NCI-H1436 treated with DMSO at 0.1 percent for 48 hours (cell line): ENCODE measurements at places on chromosomes 11 and 22.

GRCh38 chr22:43826142-43827002 is 14.3 kb upstream of the EFCAB6 start:
- no peak for DNase-seq

DNA sequence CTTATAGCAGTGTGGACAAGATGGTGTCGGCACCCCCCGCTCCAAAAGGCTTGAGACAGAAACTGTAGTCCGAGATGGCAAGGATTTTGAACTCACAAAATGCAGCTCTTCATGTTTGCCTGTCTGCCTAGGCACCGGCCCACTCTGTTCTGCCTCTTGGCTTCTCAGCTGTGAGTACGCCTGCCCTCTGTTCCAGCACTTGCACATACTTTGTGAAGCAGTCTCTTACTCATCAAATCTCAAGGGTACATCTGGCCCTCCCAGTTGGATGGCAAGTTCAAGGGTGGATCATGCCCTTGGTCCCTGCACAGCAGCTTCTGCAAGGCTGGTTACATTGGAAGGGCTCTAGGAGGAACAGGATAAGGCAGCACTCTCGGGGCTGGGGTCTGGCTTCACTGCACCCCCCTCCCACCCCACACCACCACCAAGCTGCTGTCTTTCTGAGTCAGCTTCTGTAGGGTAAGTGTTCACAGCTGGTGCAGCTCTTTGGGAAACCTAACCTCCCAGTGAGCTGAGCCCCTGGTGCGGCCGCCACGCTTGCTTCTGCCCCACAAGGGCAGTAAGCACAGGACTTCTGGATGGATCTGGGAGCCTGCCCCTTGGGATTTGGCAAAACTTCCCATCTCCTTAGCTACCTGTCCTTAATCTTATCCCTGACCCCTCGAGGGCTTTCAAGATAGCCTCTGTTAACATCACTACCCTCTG is 37.2 kb downstream of the FAM83F start:
- DNase-seq, result no peak

GRCh38 chr11:128548649-128549255 is 38.6 kb downstream of the ETS1 start:
- DNase-seq, result no peak

- DNase-seq, result no peak
Measured at GRCh38 chr11:78577495-78577894, 2.8 kb upstream of the NARS2 start.

DNA sequence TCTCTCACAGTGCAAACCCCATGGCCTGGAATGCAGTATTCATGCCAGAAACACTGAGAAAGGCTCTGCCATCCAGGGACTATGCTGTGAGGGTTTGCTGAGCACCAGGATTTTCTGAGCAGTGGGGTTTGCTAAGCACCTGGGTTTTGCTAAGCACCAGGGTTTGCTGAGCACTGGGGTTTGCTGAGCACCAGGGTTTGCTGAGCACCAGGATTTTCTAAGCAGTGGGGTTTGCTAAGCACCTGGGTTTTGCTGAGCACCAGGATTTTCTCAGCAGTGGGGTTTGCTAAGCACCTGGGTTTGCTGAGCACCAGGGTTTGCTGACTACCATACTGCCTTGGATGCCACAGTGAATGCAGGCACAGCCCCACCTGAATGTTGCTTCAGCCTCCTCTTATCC is 48.3 kb upstream of the SMIM38 start:
- DNase-seq, result no peak

DNA sequence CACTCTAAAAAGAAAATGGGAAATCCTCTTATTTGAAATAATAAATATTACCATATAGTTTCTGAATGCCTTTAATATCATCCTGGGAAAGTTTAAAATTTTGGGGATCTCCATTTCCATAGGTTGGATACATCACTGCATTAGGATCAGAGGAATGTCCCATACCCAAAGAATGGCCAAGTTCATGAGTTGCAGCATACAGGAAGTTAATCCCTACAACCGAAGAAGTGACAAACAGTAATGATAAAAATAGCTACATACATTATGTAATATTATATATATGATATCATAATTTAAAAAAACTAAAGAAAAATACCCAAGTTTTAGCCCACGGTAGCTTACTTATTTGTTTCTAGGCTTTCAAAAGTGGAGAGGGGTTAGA is 7.4 kb downstream of the MMP7 start:
- DNase-seq, result no peak

GRCh38 chr11:35964841-35965240 is 21.0 kb downstream of the LDLRAD3 start:
- no peak for DNase-seq

GRCh38 chr22:44412136-44412731 is 85.8 kb downstream of the RTL6 start:
- no peak for DNase-seq

DNA sequence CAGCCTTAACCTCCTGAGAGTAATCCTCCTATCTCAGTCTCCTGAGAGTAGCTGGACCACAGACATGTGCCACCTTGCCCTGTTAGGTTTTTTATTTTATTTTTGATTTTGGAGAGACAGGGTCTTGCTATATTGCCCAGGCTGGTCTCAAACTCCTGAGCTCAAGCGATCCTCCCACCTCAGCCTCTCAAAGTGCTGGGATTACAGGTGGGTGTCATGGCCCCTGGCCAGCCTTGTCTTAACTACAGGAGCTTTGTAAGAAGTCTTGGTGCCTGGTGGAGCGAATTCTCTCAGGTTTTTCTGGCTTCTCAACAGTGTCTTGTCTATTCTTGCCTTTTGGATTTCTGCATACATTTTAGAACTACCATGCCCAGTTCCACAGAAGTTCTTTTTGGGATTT is 546.4 kb downstream of the TBC1D22A start:
- no peak for DNase-seq

DNA sequence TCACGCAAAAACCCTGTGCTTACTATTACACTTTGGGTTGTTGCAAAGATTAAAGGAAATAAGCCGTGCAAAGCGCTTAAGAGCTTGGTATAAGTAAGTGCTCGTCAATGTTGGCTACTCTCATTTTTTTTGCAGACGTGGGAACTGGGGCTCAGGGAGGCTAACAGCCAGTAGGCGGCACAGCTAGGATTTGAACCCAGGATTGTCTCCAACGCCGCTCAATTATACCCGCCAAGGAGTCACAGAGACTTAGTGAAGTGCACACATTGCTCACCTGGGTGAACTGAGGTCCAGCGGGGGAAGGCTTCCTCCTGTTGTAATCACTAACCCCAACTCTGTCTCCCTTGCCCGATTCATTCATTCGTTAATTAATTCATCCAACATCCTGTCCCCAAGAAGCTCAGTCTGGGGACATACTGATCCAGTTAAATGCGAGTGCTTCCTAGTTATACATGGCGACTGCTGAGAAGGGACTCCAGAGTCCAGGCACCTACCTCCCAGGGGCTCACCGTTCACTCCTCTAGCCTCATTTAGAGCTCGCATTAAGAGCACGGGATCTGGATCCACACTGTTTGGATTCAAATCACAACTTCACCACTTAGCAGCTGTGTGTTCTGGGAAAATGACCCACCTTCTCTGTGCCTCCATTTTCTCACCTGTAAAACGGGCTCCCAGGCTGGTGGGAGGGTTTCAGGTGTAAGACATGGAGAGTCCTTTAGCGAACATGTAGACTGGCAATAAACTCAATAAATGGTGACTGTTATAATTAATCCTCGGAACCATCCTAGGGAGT is 838 bp upstream of the MTFP1 start:
- no peak for DNase-seq
